NCI-H2081 treated with DMSO at 0.1 percent for 48 hours (cell line): ENCODE measurements at places on chromosomes 7 and 10.

- DNase-seq, result no peak
Observed at GRCh38 chr10:64846700-64847099, 1325.5 kb downstream of the REEP3 start.

GRCh38 chr7:106460792-106461254 is 176.0 kb upstream of the NAMPT start:
- no peak for DNase-seq

- peak; percentile 41 for DNase-seq
Observed at GRCh38 chr10:26881600-26882331, 21.0 kb upstream of the ABI1 start.

- DNase-seq, result no peak
Observed at GRCh38 chr7:113083132-113083815, 3.4 kb downstream of the GPR85 start.

GRCh38 chr10:71383972-71384687 is 12.6 kb upstream of the CDH23 start:
- DNase-seq, result no peak

DNA sequence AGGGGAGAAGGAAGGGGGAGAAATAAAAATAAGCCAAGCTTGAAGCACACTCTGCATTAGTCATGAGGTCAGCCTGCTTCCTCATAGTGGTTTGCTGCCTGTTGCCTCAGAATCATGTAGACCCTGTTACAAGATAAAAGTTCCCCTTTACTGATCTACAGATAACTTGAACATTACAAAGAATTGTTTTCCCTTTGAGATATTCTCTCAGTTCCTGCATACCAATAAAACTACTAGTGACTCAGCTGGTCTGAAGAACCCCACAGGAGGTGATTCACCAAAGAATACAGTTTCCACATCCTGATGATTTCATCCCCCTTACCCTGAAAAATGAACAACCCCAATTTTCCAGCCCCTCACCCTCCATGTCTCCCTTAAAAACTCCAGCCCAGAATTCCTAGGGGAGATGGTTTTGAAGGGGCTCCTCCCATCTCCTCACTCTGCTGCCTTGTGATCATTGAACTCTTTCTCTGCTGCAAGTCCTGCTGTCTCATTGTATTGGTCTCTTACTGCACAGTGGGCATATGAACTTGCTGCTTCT is 31.5 kb upstream of the NRP1 start:
- DNase-seq, result no peak

GRCh38 chr10:67612577-67613537 is 83.1 kb downstream of the CTNNA3 start:
- DNase-seq, result no peak

GRCh38 chr7:146787266-146787665 is 670.7 kb downstream of the CNTNAP2 start:
- DNase-seq, result no peak

GRCh38 chr7:93427107-93427506 is 147.4 kb downstream of the CALCR start:
- no peak for DNase-seq

- no peak for DNase-seq
Observed at GRCh38 chr10:120336911-120337540, 120.0 kb upstream of the PLPP4 start.
